HFFc6 (cell line): ENCODE measurements at places on chromosomes 5 and 9.

DNA sequence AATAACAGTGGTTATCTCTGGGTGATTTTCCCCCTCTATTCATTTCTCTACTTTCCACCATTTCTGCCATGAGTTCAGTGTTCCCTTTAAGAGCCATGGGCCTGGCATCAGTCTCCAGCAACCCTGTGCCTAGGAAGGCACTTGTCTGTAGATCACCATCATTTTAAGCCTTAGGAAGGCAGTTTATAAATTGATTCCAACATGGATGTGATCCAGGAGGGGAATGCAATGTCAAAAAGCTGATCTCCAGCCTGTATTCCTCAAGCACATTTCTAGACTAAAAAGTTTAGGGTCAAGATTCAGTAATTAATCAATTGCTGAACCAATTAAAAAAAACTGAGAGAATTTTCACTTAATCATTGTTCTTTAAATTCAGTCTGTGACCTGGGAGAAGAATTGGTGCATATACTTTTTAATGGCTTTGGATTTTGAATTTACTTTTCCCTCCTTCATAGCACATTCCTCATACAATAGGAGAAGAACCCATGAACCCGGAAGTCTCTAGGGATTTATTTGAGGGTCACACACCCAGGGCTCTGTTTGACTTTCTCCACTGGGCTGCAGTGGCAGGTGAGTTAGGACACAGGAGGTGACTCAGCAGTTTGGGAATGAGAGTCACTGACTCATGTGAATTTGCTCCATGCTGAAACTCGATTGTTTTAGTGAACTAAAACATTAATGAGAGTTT is 6.1 kb upstream of the ERMP1 start:
- peak; percentile 39 for DNase-seq

- no peak for DNase-seq
Observed at GRCh38 chr5:38370358-38371100, 112.2 kb downstream of the EGFLAM start.

DNA sequence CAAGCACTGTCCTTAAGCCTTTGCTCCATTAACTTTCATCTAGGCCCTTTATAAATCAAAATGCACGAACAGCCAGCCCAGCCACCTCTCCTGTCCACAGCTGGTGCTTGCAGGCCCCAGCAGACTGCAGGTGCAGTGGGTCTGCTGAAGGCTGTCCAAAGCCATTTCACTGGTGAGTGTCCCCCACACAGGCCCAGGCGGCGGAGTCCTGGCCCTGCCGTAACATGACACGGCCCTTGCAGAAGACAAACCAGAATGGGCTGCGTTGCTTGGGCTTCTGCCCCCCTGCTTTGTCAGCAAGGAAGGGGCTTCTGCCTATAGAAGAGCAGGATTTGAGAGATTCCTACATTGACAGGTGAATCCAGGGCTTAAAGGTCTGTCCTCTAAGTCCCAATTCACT is 188.6 kb downstream of the NR3C1 start:
- DNase-seq: no peak

GRCh38 chr5:74673011-74673790 is 11.8 kb upstream of the HEXB start:
- DNase-seq: peak; percentile 57
